ENCODE measurements at places on chromosomes 5 and 9.

DNA sequence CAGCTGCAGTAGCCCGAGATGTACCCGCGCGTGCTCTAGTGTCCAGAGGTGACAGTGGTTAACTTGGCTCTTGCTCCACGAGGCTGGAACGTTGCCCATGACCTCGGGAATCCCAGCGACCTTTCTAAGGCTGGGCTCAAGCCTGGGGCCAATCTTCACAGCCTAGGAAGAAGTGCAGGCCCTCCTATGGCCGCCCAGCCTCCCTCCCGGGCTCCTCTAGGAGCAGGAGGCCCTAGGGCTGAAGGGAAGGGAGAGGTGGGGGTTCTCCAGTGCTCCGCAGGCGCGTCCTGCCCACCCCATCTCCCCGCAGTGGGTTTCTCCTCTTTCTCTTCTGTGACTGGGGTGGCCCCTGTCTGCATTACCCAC is 13.3 kb downstream of the NR2F1 start:
- no peak for DNase-seq

- no peak for DNase-seq
These were observed 171.1 kb upstream of the SMIM23 start for GRCh38 chr5:171614511-171614910.

DNA sequence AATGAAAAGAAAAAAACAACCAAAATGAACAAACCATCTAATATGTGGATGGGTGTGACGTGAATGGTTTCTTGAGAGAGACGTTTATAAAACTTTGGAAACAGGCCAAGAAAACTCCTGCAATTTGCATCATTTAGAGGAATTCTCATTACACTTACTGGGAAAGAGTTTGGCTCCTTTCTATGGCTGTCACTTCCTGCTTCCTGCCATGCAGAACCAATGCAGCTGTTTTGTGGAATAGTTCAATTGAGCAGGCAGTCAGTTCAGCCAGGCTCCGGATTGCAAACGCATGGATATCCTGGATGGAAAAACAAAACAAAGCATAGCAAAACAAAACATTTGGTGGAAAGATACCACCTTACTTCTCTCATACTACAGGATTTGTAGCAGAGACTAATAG is 36.6 kb downstream of the FAM114A2 start:
- DNase-seq: peak; percentile 18

- no peak for DNase-seq
These were observed 203.0 kb downstream of the MED10 start for GRCh38 chr5:6175172-6175854.

DNA sequence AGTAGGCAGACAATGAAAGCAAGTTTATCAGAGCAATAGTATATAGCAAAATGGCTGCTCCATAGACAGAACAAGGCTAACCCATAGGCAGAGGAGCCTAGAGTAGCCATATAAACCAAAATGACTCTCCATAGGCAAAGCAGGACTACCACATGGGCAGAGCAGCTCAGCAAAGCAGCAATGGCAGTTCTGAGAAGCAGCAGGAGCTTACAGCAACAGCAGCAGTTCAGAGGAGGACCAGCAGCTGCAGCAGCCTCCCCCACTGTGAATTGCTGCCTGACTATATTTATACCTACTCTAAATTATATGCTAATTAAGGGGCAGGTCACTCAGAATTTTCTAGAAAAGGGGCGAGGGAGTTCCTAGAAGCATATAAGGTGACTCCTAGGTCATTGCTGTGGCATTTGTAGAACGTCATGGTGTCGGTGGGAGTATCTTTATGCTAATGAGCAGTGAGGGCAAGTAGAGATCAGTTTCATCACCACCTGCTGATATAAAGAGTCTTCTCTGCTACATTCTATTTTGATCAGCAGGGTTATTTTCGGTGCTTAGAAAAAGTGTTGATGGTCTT is 1115.5 kb downstream of the DTWD2 start:
- no peak for DNase-seq

- no peak for DNase-seq
These were observed 428 bp downstream of the SLCO4C1 start for GRCh38 chr5:102295534-102296177.

DNA sequence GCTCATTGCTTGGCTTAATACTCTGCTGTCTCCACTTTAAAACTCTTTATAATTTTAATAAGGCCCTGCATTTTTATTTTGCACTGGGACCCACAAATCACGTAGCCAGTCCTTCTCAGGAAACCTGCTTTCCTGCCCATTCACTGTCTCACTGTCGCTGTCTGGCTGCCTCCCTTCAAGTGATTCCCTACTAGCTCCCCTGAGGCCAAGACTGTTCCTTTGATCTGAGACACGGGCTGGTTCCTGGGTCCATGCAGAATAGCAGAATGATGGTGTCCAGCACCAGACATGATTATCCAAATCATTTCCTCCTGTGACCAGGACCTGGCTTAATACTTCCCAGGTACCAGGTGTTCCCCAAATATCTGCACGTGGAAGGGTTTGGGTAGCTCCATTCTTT is 597.1 kb upstream of the KLF4 start:
- no peak for DNase-seq

- no peak for DNase-seq
These were observed 76.4 kb downstream of the PHAX start for GRCh38 chr5:126677121-126677520.

DNA sequence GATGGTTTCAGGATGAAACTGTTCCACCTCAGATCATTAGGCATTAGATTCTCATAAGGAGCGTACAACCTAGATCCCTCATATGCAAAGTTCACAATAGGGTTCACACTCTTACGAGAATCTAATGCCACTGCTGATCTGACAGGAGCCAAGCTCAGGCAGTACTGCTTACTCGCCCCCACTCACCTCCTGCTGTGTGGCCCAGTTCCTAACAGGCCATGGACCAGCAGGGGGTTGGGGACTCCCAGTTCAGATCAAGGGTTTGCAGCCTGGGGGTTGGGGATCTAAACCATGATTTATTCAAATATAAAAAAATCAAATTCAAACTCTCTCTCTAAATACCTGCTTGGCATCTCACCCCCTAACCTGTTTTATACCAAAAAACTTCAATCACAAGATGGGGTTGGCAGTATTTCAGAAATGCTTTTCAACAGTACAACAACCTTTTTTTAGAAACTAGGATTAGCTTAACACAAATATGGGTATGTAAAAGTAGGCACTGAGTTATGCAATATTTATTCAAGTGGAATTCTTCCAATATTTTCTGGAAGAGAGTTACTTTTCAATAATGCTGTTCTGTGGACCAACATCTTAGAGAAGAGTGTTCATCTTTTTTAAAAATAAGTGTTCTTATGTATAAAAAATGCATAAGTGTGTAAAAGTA is 30.1 kb upstream of the SLC12A2 start:
- DNase-seq: no peak

- DNase-seq: no peak
These were observed 141.0 kb upstream of the PPP1R26 start for GRCh38 chr9:135338546-135338945.

- DNase-seq: no peak
These were observed 101.8 kb upstream of the TAF11L2 start for GRCh38 chr5:17396247-17396646.

- DNase-seq: no peak
These were observed 107.9 kb upstream of the LARP1 start for GRCh38 chr5:154647114-154647760.

- DNase-seq: no peak
These were observed 614.5 kb downstream of the MAT2B start for GRCh38 chr5:164119806-164120447.

- DNase-seq: no peak
These were observed 1.1 kb downstream of the JADE2 start for GRCh38 chr5:134526483-134527155.

- DNase-seq: no peak
These were observed 255.1 kb downstream of the ZSWIM6 start for GRCh38 chr5:61587125-61587524.

DNA sequence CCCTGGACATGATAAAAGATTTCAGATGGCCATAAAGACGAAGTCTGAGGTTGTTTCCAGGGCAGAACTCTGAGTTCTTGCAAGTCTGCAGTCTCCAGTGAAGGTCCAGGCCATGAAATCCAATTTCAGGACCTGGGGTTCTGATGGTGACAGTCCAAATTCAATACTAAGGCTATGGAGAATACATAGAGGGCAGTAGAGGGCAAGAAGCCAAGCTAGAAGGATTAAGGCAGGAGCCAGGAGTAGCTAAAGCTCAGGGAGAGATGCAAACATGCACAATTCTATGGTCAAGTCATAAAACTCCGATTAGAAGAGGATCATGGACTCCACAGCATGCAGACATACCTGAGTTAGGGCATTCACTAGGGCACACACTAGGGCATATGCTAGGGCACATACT is 11.4 kb downstream of the SLIT3 start:
- no peak for DNase-seq

GRCh38 chr9:91071184-91071990 is 269.8 kb downstream of the SYK start:
- DNase-seq: no peak

Data from DMS79 treated with DMSO at 0.1 percent for 48 hours (cell line).